ENCODE measurements at places on chromosomes 3 and 15. TPM values are rescaled to one million over a fixed set of nuclear protein-coding genes. Genes with fewer than 3 reads are reported as not detected.

NGLY1 gene
- 19.1 TPM for total RNA-seq

SUSD5 gene
- 3.8 TPM for total RNA-seq

AP3B2 gene
- 0.64 TPM for total RNA-seq

FBXO40 gene
- total RNA-seq: not detected

ENTPD3 gene
- total RNA-seq: not detected

UNC13C gene
- not detected for total RNA-seq

WDR76 gene
- total RNA-seq: 16.3 TPM

ILDR1 gene
- total RNA-seq: not detected

CLSTN2 gene
- 0.06 TPM for total RNA-seq

OR5K2 gene
- not detected for total RNA-seq

NBEAL2 gene
- 46.9 TPM for total RNA-seq

GOLGA6D gene
- not detected for total RNA-seq

DISP2 gene
- total RNA-seq: 1.1 TPM

B3GNT5 gene
- total RNA-seq: 21.0 TPM

OSBPL10 gene
- 11.4 TPM for total RNA-seq

TNNC1 gene
- 1.4 TPM for total RNA-seq

HACL1 gene
- 23.6 TPM for total RNA-seq

GP9 gene
- not detected for total RNA-seq

P2RY12 gene
- not detected for total RNA-seq

SIDT1 gene
- 0.19 TPM for total RNA-seq

COL7A1 gene
- 199 TPM for total RNA-seq

GAP43 gene
- not detected for total RNA-seq

GLCE gene
- total RNA-seq: 29.1 TPM

CFAP100 gene
- not detected for total RNA-seq

LYZL4 gene
- not detected for total RNA-seq

GOLGA8J gene
- not detected for total RNA-seq

SCAPER gene
- total RNA-seq: 3.2 TPM

CCNL1 gene
- 34.4 TPM for total RNA-seq

FOXB1 gene
- not detected for total RNA-seq

All from A549 treated with DMSO at 1 μM for 4 hours (cell line).